Renal cortical epithelial cell (primary cell): ENCODE measurements at places on chromosomes 6 and 20. TPM values are rescaled to one million over a fixed set of nuclear protein-coding genes. Genes with fewer than 3 reads are reported as not detected.

GRCh38 chr6:31468311-31468710, 29.6 kb upstream of the MICB start:
- no peak for DNase-seq

- no peak for DNase-seq
Observed at GRCh38 chr6:37319856-37320480, 33.8 kb upstream of the RNF8 start.

DNA sequence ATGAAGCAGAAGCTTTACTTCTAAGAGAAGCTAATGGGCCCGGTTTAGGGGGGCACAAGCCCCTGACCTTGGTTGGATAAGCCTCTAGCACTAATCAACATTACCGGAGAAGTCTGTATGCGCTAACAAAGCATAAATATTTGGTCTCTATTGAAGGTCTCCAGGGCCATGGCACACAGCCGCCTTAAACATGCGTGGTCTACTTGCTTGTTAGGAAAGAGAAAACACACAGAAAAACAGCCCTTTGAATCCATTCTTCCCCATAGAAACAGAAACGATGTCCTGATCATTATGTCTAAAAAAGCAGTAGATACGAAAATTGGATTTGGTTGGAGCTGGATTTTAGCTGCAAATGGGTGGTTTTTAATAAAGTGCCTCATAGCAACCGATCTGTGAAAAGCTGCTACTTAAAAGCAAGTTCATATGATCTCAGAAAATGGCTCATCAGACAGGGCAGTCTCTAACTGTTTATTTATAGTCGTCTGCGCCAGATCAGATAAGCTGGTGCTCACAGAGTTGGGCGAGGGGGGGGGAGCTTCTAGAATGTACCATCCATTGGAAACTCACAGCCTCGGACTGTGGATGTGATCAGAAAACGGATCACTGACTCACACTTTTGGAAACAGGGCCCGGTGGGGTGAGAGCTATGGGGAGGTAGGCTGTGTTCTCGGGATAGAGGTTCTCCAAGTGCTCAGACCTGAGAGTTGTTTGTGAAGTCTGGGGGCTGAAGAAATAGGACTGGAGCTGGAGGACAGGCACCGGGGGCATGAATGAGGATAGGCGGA, 35.3 kb upstream of the APCDD1L start:
- no peak for DNase-seq

GRCh38 chr6:113723182-113723581, 134.0 kb upstream of the MARCKS start:
- DNase-seq = no peak

- no peak for DNase-seq
Observed at GRCh38 chr20:9412309-9412708, 102.1 kb upstream of the LAMP5 start.

The TCP11 gene
- total RNA-seq = 0.60 and 0.87 TPM in 2 replicates
